BJ (cell line): ENCODE measurements at places on chromosomes 7 and 10. TPM values are rescaled to one million over a fixed set of nuclear protein-coding genes. Genes with fewer than 3 reads are reported as not detected.

Gene MOGAT3
- not detected in 2 replicates for polyA plus RNA-seq

Gene SLC25A13
- polyA plus RNA-seq, result 6.2 and 10.2 TPM in 2 replicates

Gene KMT2C
- 6.9 and 9.3 TPM in 2 replicates for polyA plus RNA-seq

Gene NEURL1
- polyA plus RNA-seq, result 0.37 and 0.58 TPM in 2 replicates

Gene NUTM2B
- polyA plus RNA-seq, result 0.43 and 0.44 TPM in 2 replicates

Gene RSPH10B
- not detected in 2 replicates for polyA plus RNA-seq

Gene CUBN
- 0.39 TPM in 2 replicates for polyA plus RNA-seq

Gene KEL
- polyA plus RNA-seq, result 0.17 and 0.31 TPM in 2 replicates

Gene ZCCHC24
- 34.2 and 49.1 TPM in 2 replicates for polyA plus RNA-seq

DNA sequence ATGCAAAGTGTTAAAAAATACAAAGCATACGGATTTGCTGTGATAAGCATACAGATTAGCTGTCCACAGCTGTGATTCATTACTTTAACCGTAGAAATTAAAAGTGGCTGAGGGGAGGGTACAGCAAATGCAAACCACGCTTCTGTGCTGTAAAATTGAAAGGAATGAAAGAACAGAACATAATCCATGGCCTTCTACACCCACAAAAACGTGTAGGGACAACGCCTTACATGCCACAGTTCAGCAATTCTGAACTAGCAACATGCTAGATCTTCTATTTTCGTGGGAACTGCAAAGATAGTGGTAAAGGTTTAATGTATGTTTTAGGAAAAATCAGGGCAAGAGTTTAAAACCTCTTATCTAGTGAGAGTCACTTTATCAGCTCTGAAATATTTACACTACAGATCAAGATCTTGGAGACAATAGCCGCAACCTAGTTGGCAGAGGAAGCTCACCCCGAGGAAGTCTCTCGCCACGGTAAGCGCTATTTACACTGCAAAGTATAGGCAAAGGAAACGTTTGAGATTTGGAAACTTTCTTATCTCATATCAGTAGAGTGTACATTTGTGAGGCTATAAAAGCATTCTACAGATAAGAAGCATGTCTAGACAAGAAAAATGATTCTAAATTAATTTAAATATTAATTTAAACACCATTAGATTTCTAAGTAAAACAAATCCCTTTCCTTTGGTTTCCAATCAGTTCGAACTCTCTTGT, 193.6 kb downstream of the MLLT10 start:
- DNase-seq, result no peak

DNA sequence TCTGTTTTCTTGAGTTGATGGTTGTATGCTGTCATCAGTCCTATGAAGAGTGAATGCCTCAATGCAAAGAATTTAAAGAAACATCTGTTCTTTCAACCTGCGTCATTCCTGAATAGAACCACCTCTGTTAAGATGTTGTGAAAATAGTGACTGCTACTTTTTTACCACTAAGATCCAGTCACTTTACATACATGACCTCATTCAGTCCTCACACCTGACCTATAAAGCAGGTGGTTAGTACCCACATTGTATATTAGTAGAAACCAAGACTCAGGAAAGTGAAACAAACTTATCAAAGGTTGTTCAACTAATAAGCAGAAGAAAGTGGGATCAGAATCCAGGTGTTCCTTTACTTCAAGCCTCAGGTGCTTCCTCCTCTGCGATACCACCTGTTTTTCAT, 64.8 kb downstream of the ITGB8 start:
- no peak for DNase-seq

DNA sequence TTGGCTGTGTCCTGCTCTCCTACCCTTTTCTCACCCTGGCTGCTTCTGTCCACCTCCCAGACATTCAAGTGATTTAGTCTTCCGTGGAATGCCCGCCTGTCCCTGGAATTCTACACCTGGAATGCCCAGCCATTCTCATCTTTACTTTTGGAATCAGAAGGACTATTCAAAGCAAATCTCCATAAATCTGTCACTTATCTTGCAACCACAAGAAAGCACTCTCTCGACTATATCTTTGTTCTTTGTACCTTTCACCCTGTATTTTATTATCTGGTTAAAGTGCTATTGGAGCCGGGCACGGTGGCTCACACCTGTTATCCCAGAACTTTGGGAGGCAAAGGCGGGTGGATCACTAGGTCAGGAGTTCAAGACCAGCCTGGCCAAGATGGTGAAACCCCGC, 79.3 kb upstream of the KMT2E start:
- DNase-seq, result no peak

DNA sequence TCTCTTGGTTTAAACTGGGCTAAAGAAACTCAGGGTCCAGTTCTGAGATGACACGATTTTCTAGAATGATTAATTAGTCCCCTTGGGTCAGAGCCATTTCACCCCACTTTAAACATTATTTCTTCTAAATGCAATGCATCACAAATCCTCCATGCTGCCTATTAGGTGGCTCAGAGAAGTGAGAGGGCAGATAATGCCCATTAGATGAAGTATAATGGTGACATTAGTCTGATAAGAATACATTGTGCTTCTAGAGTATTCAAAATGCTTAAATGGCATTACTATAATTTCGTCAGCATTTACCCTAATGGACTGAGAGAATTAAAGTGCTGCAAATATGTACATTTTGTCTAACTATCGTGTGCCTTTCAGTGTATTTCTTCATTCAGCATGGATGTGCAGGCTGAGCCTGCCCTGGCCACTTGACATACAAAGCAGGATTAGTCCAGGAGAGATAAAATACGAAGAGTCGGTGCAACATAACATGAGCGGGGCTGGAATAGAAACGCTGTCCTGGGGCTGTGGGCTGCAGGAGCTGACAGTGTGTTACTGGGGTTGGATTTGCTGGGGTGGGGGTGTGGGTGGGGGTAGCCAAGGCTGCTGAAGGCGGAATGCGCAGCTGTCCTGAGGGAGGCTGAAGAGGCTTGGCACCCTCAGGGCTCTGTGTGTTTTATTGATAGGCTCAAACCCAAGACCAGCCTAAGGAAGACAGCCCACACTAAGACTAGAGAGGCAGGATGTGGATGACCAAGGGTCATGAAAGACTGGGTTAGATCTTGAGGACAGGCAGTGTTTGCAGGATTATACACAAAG, 52.8 kb upstream of the KLF6 start:
- no peak for DNase-seq

DNA sequence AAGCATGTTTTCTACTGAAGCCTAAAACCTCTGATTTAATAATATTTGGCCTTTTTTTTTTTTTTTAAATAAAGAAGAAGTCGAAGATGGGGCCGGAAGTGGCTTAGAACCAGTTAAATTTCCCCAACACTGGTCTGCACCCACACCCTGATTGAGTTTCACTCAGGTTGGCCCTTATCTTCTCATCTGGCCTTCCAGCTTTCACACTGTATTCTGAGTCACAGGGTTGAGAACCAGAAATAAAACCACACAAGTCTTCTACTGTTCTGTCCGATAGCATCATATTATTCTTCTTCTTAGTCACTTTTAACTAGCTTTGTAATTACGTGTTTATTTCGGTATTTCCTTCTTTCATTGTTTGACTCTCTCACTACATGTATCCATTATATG, 9.9 kb downstream of the ZNF365 start:
- peak; percentile 82 for DNase-seq

- no peak for DNase-seq
Measured at GRCh38 chr10:1434202-1434601, 303.1 kb downstream of the ADARB2 start.

GRCh38 chr7:155382802-155383171, 75.1 kb upstream of the EN2 start:
- DNase-seq, result no peak

DNA sequence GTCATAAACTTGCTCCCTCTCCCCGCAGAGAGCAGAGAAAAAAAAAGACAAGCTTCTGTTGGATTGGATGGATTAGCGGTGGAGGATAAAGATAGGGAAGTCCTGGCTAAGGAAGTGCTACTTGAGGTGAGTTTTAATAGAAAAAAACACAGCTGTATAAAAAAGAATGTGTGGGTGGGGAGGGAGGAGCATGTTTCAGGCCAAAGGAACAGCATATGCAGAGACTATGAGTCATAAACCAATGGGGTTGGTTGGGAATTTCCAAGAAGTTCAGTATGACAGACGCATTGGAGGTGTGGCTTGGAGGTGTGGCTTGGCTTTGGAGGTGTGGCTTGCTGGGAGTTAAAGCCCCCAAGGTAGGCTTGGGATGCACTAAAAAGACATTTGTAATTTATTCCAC, 103.0 kb upstream of the LSM8 start:
- peak; percentile 0 for DNase-seq

DNA sequence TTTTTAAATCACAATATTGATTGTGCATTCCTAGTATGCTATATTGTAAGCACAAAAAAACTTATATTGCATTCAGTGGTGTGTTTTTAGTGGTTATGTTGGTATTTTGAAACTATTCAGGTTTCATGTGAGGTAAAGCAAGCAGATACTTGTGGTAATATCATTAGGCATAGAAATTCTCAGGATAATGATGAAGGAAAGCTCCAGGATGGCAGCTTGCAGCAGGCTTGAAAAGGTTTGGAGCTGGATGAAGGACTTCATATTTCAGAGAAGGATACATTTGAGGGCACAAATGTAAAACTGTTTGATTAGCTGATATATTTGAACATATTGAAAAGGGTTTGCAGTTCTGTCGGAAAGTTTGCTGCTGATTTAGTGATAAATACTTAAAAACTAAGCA, 17.5 kb downstream of the TRIM24 start:
- DNase-seq, result no peak

DNA sequence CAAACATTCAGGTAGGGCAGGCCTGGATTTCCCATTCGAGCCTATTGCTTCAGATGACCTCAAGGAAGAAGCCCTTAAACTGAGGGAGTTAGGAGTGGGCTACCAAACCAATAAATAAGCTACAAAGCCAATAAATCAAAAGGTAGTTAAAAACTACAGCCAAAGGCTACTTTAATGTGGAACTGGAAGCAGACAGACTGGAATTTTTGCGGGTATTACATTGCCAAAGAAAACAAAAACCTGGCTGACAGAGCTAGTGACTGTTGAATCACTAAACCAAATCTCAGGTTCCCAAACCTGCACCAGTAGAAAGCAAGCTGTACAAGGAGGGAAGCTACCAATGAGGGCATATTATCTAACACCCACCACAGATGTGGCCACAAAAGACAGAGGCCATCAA, 315.6 kb downstream of the GRM8 start:
- no peak for DNase-seq

DNA sequence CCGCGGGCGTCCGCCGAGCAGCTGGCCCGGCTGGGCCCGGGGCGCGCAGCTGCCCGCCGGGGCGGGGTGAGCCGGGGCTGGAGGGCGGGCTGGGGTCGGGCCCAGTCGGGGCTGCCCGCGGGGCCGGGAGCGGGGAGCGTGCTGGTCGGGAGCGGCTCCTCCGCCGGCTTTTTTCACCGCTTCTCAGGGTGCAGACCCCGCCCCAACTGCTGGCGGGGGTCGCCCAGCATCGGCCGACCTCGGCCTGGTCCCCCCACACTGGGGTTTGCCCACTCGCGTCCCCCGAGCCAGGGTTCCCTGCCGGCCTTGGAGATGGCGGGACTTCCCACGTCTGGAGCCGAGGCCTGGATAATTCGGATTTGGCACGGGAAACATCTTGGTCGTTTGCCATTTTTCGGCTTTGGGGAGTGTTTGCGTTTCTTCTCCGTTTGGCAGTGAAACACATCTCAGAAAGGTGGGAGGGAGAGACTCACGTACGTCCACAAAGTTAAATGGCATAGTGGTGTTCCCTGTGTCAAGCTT, 432 bp downstream of the TMEM248 start:
- no peak for DNase-seq
